ENCODE measurements at places on chromosomes 5 and 9.

GRCh38 chr9:127133739-127134167 lies 11.3 kb upstream of the ANGPTL2 start:
- DNase-seq, result peak; percentile 87

DNA sequence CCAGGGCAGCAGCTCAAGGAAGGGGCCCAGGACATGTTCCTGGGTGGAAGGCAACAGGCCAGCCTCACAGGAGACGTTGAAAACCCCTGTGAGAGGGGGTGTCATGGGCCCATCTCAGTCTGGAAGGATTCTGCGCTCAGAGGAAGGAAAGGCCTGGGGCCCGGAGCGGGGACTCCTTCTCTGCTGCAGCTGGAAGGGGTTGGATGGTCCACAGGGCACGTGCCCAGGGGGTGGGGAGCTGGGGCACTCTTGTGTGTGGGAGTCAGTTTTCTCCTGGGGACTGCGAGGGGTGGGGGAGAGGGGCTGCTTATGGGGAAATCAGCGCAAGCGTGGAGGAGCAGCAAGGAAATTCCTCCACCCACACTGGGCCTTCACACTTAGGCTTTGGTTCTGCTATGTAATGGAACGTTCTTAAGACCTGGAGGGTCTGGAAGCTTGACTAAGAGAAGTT lies 2.9 kb upstream of the LPCAT1 start:
- no peak for DNase-seq

DNA sequence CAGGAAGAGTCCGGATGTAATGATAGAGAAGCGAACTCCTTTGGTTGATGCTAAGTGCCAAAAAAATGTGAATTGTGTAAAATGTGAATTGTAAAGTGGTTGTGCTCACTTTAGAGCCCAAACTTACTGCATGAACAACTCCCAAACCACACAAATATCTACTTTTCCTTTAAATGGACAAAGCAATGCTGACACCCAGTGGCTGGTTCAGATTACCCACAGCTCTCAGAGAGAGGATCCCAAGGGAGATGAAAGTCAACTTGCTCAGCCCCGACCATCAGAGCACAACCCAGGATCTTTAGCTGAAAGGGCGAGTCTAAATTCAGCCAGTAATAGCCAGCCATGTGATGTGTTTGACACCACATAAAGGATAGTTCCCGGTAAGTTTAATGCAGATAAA lies 133.7 kb downstream of the NMUR2 start:
- DNase-seq, result peak; percentile 4

- no peak for DNase-seq
Measured at GRCh38 chr9:4831944-4832343, 39.2 kb downstream of the RCL1 start.

GRCh38 chr9:88930716-88931115 lies 60.6 kb upstream of the S1PR3 start:
- DNase-seq, result no peak

DNA sequence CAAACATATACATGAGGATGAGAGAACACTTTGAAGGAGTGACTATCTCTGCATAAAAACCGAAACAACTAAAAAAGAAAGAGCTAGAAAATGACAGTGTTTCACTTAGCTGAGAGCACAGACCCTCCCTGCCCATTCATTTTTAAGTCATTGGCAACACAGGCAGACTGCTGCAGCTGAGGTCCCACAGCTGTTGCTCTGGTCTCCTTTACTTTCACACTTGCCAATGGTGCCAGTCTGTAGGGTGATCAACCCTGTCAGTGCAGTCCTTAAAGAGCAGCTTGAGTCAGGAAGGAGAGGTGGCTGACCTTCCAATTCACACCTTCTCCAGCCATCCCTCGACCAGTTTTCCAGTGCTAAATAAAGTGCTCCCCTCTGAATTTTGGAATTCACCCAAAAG lies 508.3 kb upstream of the CCNG1 start:
- no peak for DNase-seq

DNA sequence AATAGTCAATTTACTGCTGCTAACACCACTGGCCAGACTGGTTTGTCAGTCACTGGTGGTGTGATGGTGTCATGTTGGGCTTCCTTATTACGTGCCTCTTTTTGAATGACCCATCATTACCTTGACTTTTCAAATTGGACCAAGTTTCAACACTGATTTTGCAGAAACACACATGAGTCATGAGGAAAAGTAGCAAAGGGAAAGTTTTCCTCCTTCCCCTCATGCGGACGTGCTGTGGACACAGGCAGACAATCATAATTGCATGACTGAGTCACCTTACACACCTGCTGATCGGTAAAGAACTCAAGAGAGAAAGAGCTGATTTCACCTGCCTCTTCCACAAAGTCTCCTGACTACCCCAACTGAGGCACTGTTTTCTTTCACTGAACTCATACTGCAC lies 324.5 kb downstream of the ARRDC3 start:
- no peak for DNase-seq

DNA sequence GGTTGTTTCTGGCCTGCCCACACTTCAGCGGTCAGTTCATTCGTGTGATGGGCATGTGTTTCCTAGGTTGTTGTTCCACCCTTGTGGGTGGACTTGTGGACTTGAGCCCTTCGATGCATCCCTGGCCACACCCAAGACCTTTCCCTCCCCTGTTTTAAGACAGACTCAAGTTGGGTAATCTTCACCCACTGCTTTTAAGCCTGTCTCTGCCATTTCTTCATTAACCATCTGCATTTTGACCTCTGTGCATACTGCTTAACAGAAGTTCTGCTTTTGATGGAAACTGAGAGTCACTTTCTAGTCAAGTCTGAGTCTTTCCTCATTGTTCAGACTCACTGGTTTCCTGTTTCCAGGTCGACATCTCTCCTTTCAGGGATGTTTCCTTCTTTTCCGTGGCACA lies 233.7 kb downstream of the ARHGEF28 start:
- no peak for DNase-seq

DNA sequence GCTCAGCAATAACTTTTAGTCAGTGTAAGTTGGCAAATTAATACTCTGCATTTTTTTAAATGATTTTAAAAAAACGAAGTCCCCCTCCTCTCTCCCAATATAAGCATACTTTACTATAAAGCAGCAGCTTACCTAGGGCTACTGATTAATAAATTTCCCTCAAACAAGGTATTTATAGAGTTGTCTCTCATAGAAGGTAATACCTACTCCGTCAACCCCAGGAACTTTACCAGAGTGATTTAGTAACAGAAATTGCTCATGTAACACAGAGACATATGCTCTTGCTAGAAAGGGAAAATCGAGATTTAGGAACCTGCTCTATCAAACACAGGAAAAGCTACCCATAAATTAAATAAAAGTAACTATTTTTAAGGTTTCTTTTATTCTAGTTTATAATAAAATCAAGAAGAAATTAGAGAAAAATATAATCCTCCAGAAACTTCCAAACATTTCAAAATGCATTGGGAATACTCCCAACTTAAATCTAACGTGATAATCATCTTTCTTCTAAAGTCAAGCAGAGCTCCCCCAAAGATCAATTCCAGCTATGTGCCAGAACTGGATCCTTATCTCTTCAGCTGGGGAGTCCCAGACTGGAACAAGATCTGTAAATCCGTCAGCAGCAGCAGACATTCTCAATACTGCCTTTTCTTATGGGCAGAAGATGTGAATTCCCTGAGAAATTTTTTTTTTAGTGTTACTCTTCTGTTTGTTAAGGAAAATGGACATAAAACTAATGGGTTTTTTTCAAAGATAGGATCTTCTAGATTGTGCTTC lies 69.6 kb downstream of the ADAMTS16 start:
- DNase-seq, result no peak

DNA sequence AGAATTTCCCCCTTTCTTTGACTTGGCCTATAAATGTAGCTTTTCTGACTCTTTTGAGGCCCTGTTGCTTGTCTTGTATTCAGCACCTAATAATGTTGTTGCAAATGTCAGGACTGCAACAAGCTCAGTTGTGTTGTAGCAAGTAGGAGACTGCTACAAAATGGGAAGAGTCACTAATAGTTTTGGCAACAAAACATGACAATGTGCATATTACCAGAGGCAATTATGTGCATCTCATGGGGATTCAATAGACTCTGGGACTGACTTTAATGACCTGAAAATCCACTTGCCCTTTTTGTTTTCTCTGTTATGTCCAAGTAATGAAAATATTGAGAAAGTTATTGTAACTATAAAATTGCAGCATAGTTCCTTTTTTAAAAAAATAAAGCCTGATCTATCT lies 368.4 kb downstream of the OSTF1 start:
- DNase-seq, result no peak

GRCh38 chr5:17896605-17897004 lies 262.3 kb downstream of the TAF11L14 start:
- DNase-seq, result no peak

GRCh38 chr5:54990841-54991258 lies 5.5 kb upstream of the ESM1 start:
- DNase-seq, result peak; percentile 66

DNA sequence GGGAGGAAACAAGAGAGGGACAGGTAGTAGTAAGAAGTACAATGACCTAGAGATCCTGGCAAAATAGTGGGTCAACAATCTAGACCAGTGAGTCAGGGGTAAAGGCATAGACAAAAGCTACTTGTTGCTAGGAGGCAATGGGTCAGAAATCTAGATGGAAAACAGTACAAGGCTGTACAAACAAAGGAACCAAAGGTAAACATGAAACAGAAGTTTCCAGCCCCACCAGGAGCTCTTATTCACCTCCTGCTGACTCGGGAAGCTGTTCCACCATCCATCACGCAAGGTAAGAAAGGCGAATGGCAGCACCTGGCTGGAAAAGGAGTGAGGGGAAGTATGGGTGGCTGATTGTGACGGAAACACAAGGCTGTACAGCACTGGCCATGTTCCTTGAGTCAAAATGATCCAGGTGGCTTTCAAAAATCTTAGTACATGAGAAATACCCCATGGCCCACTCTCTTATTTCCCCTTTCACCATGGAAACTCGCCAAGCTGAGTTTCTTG lies 70.5 kb upstream of the RAI14 start:
- DNase-seq, result peak; percentile 79

GRCh38 chr5:148973455-148973854 lies 89.4 kb downstream of the SH3TC2 start:
- DNase-seq, result peak; percentile 47

DNA sequence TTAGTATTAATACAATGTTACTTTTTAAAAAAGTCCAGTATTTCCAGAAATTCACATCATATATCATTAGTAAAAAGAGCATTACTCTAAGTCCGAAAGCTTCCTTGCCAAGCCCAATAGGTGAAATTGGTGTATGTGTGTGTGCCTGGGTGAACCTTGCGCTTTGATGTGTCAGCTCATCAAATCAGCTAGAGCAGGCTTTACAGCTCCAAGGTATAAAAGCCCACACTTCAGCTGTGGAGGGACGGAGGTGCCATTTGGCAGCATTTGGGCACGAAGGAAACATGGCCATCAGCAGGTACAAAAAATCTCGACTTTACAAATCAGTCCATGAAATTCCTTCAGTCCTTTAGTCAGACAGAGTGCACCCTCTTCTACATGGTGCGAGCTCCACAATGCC lies 76.5 kb upstream of the IL7R start:
- DNase-seq, result no peak

DNA sequence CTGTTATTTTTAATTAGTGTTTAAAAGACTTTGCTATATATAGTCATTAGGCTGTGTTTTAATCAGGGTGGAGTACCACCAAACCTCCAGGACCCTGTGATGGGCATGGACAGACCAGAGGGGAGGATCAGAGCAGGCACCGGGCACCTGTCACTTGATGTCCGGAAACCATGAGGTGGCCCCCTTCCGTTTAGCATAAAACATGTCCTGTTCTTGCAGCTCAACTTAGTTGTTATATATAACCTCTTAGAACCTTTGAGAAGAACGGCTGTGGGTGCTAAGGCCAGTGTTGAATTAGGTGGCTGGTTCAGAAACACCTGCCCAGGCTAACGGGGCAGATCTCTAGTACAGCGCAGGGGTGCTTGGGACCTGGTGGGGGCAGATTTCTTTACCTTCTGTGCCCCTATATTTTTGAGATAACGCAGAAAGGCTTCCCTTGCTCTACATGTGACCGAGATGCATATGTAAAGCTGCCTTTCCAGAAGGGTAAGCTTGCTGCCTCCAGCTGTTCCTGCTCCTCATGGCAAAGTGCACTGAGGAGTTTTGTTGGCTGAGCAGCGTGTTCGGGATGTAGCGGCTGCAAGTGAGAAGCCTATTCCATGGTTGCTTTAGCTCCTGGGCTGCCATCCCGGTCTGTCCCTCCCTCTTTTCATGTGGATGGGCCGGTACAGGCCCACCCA lies 255.5 kb downstream of the FANCC start:
- DNase-seq, result no peak

GRCh38 chr5:74943905-74944304 lies 77.7 kb upstream of the FAM169A start:
- no peak for DNase-seq

GRCh38 chr9:90142580-90142979 lies 500.0 kb downstream of the DIRAS2 start:
- DNase-seq, result peak; percentile 34

- no peak for DNase-seq
Measured at GRCh38 chr9:93262537-93263310, 78.8 kb downstream of the WNK2 start.

GRCh38 chr5:59789197-59789596 lies 104.3 kb downstream of the PDE4D start:
- peak; percentile 24 for DNase-seq

GRCh38 chr9:22203371-22204138 lies 194.4 kb upstream of the CDKN2B start:
- no peak for DNase-seq

- DNase-seq, result no peak
Measured at GRCh38 chr5:76152161-76152560, 69.0 kb downstream of the SV2C start.

DNA sequence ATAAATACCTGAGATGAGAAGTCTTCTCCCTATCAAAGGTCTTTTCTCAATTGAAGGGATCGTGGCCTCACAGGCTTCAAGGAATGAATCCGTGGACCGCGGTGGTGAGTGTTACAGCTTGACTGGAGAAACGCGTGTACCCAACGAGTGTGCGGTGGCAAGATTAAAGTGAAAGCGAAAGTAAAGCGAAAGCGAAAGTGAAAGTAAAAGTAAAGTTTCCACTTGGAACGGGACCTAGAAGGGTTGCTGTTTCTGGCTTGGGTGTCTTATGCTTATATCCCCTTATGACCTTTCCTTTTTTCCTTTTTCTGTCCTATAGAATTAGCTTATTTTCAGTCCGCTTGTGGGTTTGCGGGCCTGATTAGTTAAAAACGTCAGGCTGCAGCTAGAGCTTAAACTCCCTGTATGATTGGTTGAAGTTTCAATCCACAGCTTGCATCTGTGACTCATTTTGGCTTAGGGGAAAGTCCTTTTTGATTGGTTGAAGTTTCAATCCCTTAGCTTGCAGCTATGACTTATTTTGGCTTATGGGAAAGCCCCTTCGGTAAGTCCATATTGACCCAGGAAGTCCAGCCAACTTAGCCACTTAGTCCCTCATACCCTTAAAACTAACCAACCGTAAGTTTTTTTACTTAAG lies 924.3 kb upstream of the CDH10 start:
- DNase-seq, result no peak

- no peak for DNase-seq
Measured at GRCh38 chr9:124800306-124801259, 23.6 kb downstream of the OLFML2A start.

GRCh38 chr5:6734781-6735180 lies 21.5 kb downstream of the TENT4A start:
- no peak for DNase-seq
